ENCODE measurements at places on chromosomes 3 and 15.

- no peak for DNase-seq
Observed at GRCh38 chr3:50255251-50255615, 13.7 kb upstream of the SEMA3B start.

GRCh38 chr3:171825222-171825828 lies 15.0 kb upstream of the PLD1 start:
- DNase-seq, result no peak

DNA sequence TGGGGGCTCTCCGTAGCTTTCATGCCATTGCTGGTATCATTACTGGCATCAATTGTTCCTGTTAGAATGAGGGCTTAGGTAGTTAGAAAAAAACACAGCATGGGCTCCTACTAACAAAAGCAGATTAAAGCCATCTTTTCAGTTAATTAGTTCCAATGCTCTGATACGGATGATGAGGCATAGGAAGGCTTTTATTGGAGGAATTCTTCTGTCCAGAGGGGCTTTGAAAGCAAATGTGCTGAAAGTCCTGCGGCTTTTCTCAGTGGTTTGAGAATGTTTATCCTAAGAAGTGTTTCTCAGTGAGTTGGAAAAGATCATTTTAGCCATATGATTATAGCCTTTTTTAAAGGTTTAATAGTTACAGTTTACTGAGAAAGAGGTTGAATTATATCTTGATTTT lies 198.5 kb downstream of the THSD4 start:
- DNase-seq, result no peak

GRCh38 chr15:75107516-75107907 lies 84.1 kb downstream of the PPCDC start:
- no peak for DNase-seq

DNA sequence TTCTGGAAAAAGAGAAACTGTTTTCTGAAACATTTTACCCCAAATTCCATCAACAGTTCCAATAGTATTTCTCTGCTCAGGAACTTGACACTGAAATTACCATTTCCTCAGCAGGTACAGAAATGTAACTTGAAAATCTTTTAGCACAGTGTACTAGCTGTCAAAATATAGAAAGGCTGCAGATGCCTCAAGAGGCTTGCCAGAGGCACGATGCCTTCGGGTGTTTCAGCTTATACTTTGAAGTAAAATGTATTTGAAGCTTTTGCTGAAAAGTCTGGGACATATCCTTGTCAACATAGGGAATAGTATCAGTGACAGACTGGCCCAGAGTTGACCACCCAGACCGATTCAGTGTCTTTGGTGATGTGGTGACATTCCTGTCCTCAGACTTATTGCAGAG lies 154.4 kb upstream of the CHRM5 start:
- DNase-seq, result no peak

GRCh38 chr3:114242947-114243346 lies 5.6 kb upstream of the ZNF80 start:
- no peak for DNase-seq

- no peak for DNase-seq
Observed at GRCh38 chr15:95857758-95858157, 472.7 kb upstream of the NR2F2 start.

DNA sequence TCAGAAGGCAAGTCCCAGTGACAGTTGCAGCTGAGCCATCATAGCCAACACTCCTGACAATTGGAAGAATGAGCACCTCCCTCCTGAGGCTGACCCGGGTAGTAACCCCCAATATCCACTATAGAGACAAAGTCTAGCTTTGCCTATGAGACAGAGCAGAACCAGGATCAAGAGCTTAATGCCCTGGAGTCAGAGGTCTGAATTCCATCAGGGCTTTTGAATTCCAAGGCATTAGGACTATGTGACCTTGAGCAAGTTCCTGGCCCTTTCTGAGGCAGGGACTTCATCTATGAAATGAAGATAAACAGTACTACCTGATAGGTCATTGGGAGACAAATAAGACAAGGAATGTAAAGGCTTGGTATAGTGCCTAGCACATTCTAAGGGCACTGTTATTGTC lies 3.1 kb upstream of the INAFM2 start:
- no peak for DNase-seq

GRCh38 chr3:104547031-104547430 lies 819.7 kb upstream of the ALCAM start:
- DNase-seq, result no peak

DNA sequence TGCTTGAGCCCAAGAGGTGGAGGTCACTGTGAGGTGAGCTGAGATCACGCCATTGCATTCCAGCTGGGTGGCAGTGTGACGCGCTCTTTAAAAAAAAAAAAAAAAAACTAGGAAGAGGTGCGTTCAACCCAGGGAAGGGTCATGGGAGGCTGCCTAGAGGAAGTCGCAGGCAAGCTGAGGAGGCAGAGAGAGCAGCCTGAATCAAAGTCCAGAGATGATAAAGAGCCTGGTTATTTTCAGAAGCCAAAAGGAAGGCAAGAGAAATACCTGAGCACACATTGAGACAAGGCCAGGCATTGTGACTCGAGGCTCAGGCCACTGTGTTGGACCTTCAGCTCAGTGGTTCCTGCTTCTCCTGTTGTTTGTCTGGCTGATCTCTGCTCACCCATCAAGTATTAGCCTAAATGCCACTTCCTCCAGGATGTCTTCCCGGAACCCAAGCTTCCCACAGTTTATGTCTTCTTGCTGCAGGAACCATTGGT lies 16.1 kb upstream of the GCNT3 start:
- DNase-seq, result no peak
